Cerebellum (tissue), 4 donors: ENCODE measurements at places on chromosomes 2 and 18. TPM values are rescaled to one million over a fixed set of nuclear protein-coding genes. Genes with fewer than 3 reads are reported as not detected.

GRCh38 chr18:64807560-64807959 is 658.7 kb upstream of the LINC00305 start:
- peak; percentile 51 for DNase-seq

GRCh38 chr2:215728504-215729065 is 284.8 kb downstream of the MREG start:
- DNase-seq: no peak

DNA sequence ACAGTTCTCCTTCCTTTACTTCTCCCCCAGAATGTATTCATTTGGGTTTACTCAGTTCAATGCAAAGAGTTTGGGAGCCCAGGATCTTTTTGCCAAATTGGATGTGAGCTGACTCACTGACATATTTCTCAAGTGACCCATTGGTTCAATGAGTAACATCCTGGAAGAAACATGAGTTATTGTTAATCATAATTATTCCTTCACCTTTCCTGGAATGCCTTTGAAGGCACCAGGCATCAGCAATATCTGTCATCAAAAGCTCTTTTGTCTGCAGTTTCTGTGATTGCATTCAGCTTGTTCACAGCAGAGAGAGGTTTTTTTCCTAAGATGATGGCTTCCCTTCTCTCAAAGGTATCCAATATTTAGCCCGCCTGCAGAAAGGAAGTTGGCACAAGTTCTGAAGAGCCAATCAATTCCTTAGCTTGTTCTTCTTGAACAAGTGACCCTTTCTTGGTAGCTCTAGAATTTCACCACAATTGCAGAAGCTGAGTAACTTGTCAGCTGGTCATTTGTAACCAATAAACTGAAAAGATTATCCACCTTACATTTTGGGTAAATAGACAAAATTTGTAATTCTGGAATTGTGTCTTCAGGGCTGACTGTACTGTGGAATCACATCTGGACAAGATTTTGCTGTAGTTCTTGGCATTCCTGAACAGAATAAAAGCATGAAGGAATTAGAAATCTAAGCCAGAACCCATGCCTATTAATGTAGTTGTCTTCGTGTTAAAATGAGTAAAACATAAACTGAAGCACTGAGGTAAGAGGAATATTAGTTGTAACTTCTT is 72.2 kb upstream of the TMEM17 start:
- no peak for DNase-seq

Gene FRZB
- total RNA-seq: 10.2 TPM

- DNase-seq: no peak
Observed at GRCh38 chr2:160364364-160364763, 129.2 kb downstream of the RBMS1 start.
